ENCODE measurements at places on chromosomes 3 and 15.

- no peak for DNase-seq
Observed at GRCh38 chr3:188956839-188957489, 214.8 kb upstream of the TPRG1 start.

GRCh38 chr15:39692356-39693327 is 90.0 kb downstream of the FSIP1 start:
- DNase-seq: no peak

GRCh38 chr15:36080759-36081158 is 498.7 kb upstream of the CDIN1 start:
- no peak for DNase-seq

DNA sequence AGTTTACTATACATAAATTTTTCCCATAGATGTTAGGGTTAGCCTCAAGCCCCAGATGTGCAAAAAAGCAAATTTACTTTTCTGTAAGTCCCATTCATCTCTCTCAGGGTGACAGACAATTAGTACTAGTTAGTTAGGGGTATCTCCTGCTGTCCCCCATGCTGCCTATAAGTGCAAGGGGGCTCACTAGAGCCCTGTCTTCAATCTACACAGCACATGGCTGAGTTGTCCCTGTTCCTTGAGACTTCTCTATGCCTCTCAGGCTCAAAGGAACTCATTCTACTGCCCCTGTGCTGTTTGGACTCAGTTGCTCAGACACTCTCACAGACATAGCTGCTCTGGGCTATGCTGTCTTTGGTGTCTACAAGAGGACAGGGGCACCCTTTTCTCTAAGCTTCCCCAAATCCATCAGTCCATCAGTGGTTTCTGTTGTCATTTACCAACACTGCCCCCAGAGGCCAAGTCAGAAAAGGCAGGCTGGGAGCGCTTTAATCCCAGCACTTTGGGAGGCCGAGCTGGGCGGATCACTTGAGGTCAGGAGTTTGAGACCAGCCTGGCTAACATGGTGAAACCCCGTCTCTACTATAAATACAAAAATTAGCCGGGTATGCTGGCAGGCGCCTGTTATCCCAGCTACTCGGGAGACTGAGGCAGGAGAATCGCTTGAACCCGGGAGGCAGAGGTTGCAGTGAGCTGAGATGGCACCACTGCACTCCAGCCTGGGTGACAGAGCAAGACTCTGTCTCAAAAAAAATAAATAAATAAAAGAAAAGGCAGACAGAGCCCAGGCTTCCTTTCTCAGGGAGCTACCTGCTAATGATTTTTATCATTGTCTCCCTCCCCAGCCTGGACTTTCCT is 31.4 kb upstream of the PRTG start:
- DNase-seq: peak; percentile 25

- no peak for DNase-seq
Observed at GRCh38 chr3:43786102-43786501, 95.4 kb downstream of the ABHD5 start.

- no peak for DNase-seq
Observed at GRCh38 chr3:47984075-47984728, 32.0 kb downstream of the MAP4 start.

DNA sequence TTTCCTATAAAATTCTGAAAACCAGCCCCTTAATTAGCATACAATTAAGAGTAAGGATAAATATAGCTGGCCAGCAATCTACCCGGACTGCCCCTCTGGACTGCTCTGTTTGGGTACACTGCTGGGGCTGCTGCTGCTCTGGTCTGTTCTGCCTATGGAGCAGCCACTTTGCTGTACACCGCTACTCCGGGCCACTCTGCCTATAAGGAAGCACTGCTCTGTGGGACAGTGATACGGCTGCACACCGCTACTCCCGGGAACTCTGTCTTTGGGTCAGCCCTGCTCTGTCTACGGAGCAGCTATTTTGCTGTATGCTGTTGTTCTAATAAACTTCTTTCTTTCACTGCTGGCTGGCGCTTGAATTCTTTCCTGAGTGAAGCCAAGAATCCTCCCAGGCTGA is 316.5 kb upstream of the PLSCR5 start:
- DNase-seq: no peak

DNA sequence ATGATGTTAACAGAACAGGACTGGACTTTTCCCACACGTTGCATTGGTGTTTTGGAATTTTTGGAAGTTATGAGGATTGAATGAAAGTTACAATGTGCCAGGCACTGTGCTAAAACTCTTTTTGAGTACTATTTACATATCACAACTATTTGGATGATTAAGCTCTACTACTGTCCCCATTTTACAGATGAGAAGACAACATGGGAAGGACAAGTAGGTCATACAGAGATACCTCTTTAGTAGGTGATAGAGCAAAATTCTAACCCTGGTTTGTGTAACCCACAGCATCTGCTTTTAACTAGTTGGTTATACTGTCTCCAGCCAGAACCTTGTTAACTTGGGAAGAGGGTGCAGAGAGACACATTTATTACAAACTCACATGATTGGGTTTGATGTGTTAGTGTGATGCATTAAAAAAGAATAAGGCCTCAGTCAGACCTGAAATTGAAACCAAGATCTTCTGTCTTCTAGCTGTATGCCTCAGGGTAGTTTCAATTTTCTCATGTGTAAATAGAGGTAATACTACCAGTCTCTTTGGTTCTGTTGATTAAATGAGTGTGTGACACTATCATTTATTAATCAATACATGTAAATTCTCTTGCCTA is 1.4 kb downstream of the NDUFB4 start:
- DNase-seq: no peak

DNA sequence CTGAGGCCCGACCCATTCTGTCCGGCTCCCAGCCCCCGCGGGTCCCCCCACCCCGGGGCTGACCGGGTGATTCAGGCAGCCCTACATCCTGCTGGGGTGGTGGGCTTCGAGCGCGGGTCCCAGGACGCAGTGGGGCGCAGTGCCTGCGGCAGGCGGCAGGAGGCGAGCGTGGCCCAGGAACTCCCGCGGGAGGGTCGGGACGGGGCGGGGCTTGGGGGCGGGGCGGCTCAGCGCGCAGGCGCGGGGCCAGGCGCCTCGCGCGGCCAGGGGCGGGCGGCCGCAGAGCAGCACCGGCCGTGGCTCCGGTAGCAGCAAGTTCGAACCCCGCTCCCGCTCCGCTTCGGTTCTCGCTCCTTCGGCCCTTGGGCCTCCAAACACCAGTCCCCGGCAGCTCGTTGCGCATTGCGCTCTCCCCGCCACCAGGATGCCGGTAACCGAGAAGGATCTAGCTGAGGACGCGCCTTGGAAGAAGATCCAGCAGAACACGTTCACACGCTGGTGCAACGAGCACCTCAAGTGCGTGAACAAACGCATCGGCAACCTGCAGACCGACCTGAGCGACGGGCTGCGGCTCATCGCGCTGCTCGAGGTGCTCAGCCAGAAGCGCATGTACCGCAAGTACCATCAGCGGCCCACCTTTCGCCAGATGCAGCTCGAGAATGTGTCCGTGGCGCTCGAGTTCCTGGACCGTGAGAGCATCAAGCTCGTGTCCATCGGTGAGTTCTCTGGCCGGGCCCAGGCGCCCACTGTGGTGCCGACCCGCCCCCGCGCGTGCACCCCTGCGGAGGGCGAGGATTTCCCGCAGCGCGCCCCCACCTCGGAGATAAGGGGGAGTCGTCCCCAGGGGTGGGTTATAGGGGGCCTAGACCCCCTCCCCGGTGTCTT is at the start of gene FLNB:
Gene FLNB, plus strand, starts transcription at position 282 of the 885 bp plus-strand sequence. Its CDS starts 143 bp downstream, at position 425.
- DNase-seq: peak; percentile 77

DNA sequence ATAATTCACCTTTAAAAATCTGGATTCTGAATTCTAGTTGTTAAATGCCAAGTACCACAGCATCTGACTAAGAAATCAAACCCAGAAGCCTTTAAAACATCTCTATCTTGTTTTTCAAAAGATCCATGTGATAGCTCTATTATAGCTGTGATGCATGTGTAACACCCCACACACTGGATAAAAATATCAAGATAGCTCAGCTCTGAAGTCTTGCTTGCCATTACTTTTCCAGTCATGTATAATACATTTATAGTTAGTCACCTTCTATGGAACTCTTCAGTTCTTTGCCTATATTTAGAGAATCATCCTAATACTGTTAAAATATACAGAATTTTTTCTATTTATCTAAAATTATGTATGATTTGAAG is 11.6 kb downstream of the ARPP19 start:
- DNase-seq: no peak

GRCh38 chr15:40092979-40093869 is 15.5 kb downstream of the BMF start:
- DNase-seq: no peak

GRCh38 chr15:89206908-89207331 is 14.5 kb downstream of the RLBP1 start:
- peak; percentile 71 for DNase-seq

- DNase-seq: no peak
Observed at GRCh38 chr3:59798372-59799086, 748.7 kb upstream of the CFAP20DC start.

DNA sequence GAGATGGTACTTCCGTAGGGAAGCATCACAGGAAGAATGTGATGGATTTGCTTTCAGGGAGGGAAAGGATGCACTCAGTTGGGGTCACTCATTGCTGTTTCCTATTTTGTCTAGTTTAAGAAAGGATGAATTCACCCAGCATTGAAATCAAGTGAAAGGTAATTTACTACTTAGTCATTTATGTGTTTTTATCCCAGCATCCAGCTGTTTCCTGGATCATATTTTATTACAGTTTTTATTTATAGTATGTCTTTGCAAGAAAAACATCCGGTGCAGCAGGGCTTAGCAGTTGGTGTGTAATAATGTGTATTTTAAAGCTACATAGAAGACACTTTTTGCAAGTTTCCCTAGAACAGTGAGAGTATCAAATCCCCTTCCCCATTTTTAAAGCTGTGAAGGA is 37.4 kb upstream of the GOLGA8B start:
- DNase-seq: no peak

DNA sequence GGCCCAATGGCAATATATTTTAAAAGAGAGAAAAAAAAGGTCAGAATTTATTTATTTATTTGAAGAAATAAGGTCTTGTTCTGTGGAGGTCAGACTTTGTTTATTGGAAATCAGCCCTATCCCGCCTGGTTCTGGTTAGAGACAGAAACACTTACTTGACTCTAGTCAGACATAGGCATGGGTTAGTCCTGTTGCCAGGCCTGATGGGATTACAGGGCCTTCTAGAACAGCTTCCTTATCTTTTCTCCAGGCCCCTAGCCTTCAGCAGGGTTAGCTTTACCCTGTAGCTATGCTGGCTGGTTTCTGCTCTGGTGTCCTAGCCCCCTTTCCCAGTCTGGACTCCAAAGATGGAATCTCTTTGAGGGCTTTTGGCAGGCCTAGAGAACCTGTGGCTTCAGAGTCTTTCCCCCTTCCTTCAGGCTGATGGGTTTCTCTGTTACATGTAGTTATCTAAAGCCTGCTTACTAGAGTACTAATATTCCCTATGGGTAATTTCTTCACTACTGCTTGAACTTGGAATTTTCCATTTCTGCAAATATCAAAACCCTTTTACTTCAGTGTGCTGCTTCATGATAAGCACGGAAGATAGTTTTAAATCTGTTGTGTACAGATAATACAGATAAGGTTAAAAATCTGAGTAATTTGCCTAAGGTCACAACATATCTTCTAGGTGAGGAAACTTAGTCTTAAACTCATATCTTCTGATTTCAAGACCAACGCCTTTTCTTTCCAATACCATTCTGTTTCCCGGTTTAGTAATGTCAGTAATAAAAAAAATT is 10.6 kb downstream of the IREB2 start:
- no peak for DNase-seq

Data from progenitor cell of endocrine pancreas (in vitro differentiated cells).